DMS 273 treated with DMSO at 0.1 percent for 48 hours (cell line): ENCODE measurements at places on chromosomes 7 and 10.

DNA sequence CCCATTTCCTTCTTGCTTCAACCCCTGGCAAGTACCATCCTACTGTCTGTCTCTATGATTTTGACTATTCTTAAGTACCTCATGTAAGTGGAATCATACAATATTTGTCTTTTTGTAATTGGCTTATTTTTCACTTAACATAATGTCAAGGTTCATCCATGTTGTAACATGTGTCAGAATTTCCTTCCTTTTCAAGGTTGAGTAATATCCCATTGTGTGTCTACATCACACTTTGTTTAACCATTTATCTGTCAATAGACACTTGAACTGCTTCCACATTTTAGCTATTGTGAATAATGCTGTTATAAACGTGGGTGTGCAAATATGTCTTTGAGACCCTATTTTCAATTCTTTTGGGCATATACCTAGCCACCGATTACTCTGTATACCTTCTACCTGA lies 14.0 kb upstream of the CDK14 start:
- no peak for DNase-seq

- peak; percentile 54 for DNase-seq
Measured at GRCh38 chr10:69337296-69338132, 59.2 kb downstream of the HK1 start.

DNA sequence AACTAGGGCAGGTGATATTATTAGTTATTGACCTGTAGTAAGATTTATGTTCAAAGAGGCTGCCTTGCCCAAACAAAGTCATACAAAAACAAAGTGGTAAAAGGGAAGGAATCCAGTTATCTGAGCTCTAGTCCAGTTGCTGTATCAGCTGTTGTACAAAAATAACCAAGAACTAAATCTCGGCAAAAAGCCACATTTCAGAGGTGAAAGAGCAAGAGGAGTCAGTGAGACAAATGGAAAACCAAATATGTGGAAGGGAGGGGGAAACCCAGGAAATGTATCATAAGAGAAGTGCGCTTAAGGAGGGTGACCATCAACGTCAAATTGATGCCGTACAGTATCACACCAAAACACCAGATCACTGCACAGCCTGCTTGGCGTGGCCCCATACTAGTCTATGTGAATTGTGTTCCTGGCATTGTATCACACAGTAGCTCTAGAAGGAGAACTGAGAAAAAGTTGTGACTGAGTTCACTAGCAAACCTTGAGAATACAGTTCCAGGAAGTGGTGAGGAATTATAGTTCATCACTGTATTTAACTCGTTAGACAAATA lies 6.4 kb downstream of the AGBL3 start:
- no peak for DNase-seq

DNA sequence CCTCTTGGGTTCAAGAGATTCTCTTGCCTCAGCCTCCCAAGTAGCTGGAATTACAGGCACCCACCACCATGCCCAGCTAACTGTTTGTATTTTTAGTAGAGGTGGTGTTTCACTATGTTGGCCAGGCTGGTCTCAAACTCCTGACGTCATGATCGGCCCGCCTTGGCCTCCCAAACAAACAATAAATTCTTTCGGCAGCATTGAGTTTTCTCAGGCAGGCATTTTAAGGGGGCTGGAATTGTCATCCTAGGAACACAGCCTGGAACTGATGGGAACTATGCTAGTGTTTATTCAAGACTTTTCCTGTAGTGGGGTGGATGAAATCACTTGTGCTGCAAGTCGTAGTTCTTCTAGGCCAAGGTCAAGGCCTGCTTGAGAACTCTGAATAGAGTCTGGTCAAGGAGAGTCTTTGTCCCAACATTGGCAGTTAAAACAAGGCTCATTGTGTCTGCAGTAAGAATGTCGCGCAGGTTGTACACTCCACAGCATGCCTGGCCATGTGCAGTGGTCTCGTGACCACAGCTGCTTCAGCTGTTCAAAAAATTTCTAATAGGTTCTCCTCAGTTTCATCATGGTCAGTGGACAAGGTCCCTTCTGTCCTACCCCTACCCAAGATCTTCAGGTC lies 92.8 kb downstream of the HECW1 start:
- no peak for DNase-seq

DNA sequence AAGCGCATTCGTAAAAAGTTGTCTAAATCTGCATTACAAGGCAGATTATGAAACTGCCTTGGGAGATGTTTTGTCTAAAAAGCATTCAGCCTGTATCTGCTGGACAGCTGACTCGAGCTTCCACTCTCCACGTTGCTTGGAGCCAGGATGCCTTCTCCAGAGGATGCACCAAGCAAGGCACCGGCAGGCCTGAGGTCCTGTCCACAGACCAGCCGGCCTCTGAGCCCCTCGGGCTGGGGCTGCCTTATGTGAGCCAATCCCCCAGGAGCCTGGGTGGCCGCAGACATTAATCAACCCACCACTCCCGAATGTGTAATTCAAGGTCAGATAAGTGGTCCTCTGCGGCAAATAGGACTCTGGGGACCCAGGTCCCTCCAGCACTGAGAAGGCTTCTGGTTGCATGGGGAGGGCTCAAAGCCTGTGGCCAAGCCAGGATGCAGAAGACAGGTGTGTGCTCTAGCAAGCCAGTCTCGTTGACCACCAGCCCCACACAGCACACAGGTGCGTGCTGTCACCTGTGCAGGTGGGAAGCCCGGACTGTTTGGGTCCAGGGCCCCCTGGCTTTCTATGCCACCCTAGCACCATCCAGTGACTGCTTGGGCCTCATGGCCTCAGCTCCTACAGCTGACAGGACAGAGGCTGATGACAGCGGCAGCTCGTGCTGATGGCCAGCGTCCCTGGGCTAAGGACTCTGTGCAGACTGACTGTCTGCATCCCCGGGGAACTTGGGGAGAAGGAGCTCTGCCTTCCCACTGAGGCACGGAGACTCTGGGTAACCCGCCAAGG lies 4.8 kb upstream of the RET start:
- DNase-seq: no peak

DNA sequence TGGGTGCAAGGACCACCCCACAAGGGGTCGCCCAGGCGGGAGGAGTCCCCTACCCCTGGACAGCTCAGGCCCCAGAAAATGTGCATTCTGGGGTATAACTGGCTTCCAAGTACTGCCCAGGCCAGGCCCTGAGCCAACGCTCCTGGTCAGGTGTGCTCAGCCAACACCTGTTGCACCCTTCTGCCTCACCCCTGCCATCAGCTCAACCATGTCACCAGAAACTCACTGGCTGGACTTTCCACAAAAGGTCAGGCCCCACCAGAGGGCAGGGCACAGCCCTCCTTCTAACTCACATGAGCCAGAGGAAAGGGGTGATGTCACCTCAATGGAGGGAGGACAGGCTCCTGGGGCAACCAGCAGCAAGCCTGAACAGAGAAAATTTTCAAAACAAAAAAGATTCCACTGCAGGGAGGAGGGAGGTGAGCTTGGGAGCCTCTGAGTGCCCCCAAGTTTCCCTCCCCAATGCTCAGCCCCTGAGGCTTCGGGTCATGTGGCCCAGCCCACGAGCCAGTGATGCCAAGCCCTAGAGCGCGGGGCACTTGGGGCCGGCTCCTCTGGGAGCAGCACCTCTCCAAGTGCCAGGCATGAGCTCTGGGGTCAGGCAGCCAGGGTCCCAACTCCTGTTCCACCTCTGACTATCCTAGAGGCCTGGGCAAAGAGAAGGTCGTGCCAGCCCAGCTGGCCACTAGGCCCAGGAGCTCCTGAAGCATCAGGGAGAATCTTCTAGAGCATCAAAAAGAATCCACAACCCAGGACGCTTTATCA lies 2.2 kb downstream of the OGDHL start:
- no peak for DNase-seq

DNA sequence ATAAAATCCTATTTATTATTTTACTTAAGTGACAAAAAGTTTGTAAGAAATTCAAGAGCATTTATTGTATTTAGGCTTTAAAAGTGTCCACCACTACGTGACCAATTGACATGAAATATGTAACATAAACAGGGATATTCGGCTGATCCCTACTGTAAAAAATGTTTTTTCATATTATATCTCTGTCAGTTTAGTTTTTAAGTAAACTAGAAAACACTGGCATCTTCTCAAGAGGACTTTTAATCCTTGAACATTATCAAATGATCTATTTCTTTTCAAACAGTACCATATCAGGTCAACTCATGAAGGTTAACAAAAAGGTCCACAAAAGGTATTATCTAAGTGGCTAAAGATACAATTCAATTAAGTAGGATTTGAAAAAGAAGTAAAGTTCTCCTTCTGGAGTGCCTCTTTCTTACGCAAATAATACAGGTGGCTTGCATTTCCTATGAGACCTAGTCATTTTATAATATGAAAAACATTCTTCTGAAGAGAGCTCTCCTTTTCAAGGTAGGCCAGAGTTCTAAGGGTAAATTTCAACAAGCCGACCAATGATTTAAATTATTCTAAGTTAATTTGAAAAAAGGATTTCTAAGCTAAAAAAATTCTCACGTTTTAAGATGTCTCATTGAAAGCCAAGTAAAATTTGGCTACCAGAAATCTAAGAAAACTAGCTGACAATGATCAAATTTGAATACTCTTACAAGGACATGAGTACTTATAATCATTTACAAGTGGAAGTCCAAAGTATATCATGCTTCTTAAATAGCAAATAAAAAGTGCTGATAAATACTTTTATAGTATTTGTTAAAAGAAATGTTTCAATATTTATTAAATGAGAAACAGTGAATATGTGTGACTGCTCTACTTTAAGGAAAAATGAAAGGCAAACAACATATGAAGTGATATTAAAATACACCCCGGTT lies 133.5 kb downstream of the NRBF2 start:
- DNase-seq: no peak

DNA sequence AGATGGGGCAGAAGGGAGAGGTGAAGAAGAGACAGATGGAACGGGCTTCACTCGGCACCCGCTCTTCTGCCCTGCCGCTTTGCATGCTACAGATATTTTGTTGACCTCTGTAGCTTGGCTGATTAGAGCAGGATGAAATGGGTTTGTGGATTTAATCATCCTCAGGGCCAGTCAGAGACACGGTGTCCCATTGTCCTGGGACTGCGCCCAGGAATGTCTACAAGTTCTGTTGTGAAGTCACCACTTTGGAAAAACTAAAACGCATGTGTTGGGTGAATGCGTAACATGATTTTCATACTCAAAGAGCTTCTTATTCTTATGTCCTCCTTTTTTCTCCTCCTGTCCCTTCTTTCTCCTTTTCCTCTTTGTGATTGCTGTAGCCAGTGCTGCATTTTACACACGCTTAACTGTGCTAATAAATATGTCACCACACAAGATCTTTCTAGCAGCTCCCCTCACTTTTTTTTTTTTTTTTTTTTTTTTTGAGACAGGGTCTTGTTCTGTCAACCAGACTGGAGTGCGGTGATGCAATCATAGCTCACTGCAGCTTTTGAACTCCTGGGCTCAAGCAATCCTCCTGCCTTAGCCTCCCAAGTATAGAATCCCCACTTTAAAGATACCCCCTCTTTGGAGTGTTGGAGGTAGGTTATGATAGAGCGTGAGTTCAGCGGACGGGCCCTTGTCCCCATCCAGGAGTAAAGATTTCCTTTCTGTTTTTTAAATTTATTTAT lies 3.4 kb downstream of the CPA4 start:
- no peak for DNase-seq

DNA sequence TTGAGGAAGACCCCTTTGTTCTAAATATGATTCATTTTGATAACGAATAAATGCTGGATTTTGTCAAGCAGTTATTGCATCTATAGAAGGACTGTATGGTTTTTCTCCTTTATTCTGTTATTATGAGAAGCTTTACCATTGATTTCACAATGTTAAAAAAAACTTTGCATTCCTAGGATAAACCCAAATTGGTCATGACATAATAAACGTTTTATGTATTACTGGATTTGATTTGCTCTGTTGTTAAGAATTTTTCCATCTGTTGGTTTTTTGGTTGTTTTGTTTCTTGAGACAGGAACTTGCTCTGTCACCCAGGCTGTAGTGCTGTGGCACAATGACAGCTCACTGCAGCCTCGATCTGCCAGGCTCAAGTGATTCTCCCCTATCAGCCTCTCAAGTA lies 2.2 kb upstream of the DNA2 start:
- DNase-seq: no peak

- DNase-seq: no peak
Measured at GRCh38 chr7:150368884-150369747, 494 bp downstream of the REPIN1 start.

- no peak for DNase-seq
Measured at GRCh38 chr7:101486433-101487104, 123.9 kb downstream of the COL26A1 start.

DNA sequence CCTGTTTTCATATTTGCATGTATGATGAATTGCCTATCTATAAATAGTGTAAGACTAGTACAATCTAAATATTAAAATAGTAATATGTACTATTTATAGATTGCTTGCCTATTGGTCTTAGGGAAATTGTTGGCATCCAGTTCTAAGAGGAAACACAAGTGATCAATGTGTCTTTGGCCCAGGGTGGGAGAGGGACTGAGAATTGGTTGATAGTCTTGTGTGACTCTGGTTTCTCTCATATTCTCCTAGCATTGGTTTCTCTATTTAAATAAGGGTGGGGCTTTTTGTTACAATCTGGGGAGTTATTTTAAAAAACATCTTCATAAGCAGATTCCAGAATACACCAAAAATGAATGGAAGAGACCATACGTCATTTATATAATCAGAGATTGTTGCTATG lies 250.1 kb downstream of the EXOC4 start:
- no peak for DNase-seq

GRCh38 chr10:27535317-27535716 lies 31.2 kb downstream of the RAB18 start:
- no peak for DNase-seq

- no peak for DNase-seq
Measured at GRCh38 chr7:85928500-85928899, 715.2 kb upstream of the GRM3 start.

- DNase-seq: no peak
Measured at GRCh38 chr10:133292919-133293809, 15.5 kb downstream of the TUBGCP2 start.

DNA sequence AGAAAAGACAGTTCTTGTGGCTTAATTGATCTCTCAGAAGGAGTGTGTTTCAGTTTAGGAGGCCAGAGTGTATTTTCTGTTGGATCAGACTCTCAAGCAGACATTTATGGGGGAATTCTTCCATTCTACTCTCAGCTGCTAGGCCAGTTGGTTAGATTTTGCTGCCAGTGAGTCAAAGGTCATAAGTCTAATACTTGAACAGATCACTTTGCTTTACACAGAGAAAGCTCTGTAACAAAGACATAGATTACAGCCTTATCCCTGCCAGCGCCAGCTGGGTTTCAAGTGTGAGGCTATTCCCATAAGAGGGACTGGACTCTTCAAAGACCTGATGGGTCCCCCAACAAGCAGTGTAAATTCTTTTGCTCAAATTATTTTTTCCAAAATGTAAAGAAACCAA lies 145.6 kb upstream of the SEMA3C start:
- no peak for DNase-seq

DNA sequence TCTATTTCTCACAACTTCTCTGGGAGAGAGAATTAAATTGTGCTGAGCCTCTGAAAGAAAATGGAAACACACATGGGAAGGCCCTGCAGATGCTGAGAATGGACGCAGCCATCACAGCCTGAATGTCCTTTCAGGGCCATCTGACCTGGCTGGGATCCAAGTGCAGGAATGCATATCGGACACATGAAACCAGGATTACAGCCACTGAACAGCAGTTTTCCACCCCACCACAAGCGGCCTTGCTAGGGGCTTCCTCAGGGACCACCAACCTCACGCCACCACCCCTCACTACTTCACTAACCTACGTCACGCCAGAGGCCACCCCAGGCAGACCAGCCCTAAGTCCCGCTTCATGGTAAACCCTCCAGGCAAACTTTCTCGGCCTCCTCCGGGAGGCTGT lies 103.3 kb downstream of the DIP2C start:
- DNase-seq: no peak

- DNase-seq: no peak
Measured at GRCh38 chr7:113320419-113320818, 202.1 kb upstream of the SMIM30 start.
